T1000 (cell line): ENCODE measurements at places on chromosomes 11 and 22.

- DNase-seq = no peak
Observed at GRCh38 chr11:65156256-65156655, 13.8 kb upstream of the SPDYC start.

DNA sequence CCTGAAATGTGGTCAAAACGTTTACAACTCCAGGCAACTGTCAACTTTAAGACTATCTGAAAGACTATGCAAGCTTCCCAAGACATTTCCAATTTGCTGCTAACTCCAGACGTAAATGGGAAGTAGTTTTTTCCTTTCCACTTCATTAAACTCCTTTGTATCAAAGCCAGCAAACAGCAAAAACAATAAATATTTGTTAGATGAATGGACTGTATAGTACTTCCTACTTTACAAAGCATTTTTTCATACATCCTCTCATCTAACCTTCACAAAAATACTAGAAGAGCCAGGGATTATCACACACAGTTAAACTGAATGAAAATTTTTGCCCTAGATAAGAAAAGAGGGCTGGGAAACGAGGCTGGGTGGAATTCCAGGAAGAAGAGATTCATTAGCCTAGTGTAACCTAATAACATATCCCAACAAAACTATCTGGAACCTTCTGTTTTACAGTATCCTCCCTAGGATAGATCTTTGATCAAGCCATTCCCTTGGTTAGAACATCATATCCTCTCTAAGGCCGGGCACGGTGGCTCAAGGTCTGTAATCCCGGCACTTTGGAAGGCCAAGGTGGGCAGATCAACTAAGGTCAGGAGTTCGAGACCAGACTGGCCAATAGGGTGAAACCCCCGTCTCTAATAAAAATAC lies 10.4 kb downstream of the NUP98 start:
- DNase-seq = no peak

- no peak for DNase-seq
Observed at GRCh38 chr11:2998073-2998850, 6.1 kb upstream of the NAP1L4 start.

GRCh38 chr11:101278286-101278685 lies 148.7 kb upstream of the PGR start:
- DNase-seq = no peak

DNA sequence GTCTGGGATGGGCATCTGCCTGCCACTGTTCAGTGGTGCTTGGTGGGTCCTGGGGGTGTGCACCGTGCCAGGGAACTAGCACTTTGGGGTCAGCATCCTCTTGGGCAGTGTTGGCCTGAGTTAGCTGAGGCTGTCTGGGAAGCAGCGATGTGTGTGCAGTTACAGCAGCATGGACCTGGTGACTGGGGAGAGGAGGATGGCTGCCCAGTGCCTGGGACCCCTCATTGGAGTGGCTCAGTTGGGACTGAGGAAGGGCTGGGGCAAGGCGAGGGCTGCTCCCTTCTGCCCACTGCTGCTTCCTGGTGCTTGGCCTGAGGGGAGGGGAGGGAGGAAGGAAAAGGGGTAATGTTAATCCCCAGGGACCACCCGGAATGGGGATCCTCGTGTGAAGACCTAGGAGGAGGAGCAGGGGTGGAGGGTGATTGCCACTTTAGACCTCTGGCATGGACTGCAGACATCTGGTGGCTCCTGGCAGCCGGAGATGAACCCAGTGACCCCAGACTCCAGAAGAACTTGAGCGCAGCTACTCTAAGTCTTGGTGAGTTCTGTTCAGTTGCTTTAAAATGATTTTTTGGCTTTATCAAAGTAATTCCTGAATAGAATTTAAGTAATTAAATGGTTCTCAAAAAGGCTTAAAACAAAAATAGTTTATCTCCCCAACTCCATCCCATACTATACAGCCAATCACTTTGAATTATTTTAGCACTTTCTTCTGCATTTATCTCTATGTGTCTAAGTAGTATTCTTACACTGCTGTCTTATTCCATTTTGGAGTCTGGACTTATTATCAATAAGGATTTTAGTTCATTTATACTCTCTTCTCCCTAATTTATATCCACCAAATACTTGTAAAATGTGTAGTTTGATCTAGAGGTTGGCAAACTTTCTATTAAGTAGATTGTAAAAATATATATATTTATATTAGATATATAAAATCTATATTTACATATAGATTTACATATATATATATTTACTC lies 15.4 kb upstream of the TMEM191C start:
- DNase-seq = no peak

DNA sequence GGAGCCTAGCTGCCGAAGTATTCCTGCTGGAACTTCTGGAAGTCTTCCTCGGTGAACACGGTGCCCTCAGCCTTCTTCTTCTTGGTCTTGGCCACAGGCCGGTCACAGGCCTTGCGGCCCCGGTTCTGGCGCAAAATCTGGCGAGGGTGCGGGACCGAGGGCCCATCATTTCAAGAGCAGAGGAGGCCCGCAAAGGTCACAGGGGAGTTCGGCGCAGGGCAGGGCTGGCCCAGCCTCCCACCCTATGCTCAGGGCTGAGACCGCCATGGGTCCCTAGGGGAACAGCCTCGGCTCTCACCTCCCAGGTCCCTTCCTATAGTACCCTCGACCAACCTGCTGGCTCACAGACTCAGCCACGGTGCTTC lies 3.1 kb downstream of the RPS19BP1 start:
- no peak for DNase-seq

GRCh38 chr22:18071968-18072310 lies 5.9 kb upstream of the PEX26 start:
- no peak for DNase-seq

DNA sequence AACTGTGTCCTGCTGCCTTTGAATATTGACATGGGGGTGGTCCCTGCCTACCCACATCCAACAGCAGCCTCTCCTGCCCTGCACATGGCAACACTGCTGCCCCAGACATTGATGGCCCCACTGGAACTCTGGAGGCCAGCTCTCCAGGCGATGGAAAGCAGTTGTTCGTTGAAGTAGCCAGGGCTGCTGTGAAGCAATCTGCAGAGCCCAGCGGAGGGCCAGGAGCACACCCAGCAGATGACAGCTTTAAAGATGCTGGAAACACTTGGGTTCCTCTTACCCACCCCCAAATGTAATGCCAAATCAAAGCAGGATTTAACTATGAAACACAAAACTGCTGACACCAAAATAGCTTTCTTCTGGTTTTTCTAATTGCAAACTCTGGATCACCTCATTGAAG lies 165.6 kb upstream of the NAV2 start:
- DNase-seq = no peak

DNA sequence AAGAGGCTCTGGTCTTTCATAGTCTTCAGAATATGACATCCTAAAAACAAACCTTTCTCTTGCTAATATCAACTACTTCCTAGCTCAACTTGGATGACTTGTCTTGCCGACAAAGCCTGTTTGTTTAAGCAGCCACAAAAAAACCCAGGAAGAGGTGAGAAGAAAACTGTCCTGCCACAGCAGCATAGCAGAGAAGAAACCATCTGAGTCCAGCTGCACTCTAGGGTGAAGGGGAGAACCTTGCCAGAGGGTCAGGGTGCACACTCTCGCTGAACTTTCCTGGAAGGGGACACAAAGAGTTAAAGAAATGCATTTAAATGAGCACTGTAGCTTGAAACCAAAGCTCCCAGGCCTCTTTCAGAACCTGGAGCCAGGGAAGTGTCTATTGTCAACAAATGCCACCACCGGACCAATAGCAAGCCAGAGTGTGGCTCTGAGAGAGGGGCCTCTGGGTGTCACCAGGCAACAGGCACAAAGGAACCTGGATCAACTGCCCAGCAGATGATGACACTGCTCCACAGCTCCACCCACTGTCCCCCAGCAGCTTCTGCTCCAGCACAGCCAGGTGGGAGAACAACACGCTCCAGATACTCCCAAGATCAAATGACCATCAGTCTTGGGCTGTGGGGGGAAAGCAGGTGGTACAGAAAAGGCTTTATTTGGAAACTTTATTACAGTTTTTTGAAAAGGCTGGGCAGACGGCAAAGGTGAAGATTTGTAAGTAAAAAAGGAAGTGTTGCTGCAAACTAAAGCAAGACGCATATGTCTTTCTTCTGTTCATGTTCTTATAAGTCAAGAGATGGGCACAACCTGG lies 105.7 kb downstream of the RASSF10 start:
- no peak for DNase-seq

GRCh38 chr11:21492931-21493330 lies 700.0 kb upstream of the ANO5 start:
- DNase-seq = no peak
